ENCODE measurements at places on chromosomes 13 and 19. TPM values are rescaled to one million over a fixed set of nuclear protein-coding genes. Genes with fewer than 3 reads are reported as not detected.

The LSR gene
- total RNA-seq: 0.59 TPM

The TEX101 gene
- total RNA-seq: not detected

The C19orf81 gene
- total RNA-seq: not detected

The B3GNT8 gene
- total RNA-seq: 0.88 TPM

The EHD2 gene
- 93.2 TPM for total RNA-seq

The TUBB4A gene
- not detected for total RNA-seq

The CPB2 gene
- total RNA-seq: not detected

The GGN gene
- total RNA-seq: 0.30 TPM

The NUMBL gene
- total RNA-seq: 72.5 TPM

The CTXN1 gene
- total RNA-seq: 9.5 TPM

The ZNF442 gene
- total RNA-seq: 3.9 TPM

The ATP7B gene
- 5.3 TPM for total RNA-seq

The GNG7 gene
- 0.30 TPM for total RNA-seq

The POMP gene
- 124 TPM for total RNA-seq

The HNRNPM gene
- total RNA-seq: 44.8 TPM

The CAMSAP3 gene
- not detected for total RNA-seq

The CABP5 gene
- total RNA-seq: not detected

The KIR3DL2 gene
- total RNA-seq: not detected

The CEACAM4 gene
- total RNA-seq: not detected

The AKT2 gene
- total RNA-seq: 91.1 TPM

The ITGBL1 gene
- 6.6 TPM for total RNA-seq

The ZNF729 gene
- not detected for total RNA-seq

The PLK5 gene
- total RNA-seq: 0.14 TPM

The ZNF443 gene
- total RNA-seq: 3.8 TPM

The FXYD7 gene
- total RNA-seq: not detected
